ENCODE measurements at places on chromosomes 6 and 20.

- no peak for DNase-seq
Measured at GRCh38 chr20:5910186-5910585, 40.1 kb downstream of the TRMT6 start.

DNA sequence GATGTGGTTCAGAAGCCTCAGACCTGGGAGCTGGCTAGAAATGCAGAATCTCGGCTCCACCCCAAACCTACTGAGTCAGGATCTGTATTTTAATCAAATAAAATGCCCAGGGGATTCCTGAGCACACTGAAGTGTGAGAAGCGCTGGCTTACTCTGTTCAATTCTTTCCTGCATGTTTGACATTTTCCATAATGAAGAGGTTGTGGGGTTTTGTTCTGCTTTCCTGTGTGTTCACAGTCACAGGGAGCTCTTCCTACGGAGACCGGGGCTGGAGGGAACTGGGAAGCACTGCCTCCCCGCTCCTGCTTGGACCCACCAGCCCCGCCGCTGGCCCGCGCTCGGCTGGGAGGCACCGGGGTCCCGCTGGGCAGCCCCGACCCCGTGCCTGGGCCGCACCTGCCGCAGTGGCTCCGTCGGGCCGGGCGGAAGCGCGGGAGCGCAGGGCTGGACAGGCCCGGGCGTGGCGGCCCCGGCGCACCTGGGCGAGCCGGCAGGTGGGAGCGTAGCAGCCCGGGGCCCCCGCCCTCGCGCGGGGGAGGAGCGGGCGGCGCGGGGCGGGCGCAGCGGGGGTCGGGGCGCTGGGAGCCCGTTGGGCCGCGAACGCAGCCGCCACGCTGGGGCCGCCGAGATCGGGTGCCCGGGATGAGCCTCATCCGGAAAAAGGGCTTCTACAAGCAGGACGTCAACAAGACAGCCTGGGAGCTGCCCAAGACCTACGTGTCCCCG, at the start of gene MAPK13:
Gene MAPK13, plus strand, starts transcription at position 573 of the 726 bp plus-strand sequence. Its CDS starts 70 bp downstream, at position 643.
- no peak for DNase-seq

GRCh38 chr6:105982761-105983540, 103.2 kb upstream of the PRDM1 start:
- peak; percentile 53 for DNase-seq

DNA sequence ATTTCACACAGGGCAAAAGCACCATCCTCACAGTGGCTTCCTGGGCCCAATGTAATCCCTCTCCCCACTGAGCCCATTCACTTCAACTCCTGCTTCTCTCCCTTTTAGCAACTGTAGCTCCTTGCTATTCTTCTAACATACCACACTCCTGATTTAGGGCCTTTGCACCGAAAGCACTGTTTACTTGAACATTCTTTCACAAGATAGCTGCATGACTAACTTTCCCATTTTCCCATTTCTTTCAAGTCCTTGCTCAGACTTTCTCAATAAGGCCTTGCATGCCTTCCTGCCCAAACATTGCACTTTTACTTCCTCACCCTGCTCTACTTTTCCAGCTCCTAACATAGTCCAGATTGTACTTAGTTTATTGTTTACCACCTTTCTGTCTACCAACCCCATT, 73.0 kb downstream of the SHPRH start:
- no peak for DNase-seq

- DNase-seq = no peak
Measured at GRCh38 chr6:125863023-125863422, 72.3 kb downstream of the NCOA7 start.

- no peak for DNase-seq
Measured at GRCh38 chr6:65569505-65569904, 137.5 kb downstream of the EYS start.

- no peak for DNase-seq
Measured at GRCh38 chr20:10115021-10115420, 80.2 kb downstream of the ANKEF1 start.

- peak; percentile 44 for DNase-seq
Measured at GRCh38 chr20:49245921-49246740, 26.9 kb downstream of the DDX27 start.

DNA sequence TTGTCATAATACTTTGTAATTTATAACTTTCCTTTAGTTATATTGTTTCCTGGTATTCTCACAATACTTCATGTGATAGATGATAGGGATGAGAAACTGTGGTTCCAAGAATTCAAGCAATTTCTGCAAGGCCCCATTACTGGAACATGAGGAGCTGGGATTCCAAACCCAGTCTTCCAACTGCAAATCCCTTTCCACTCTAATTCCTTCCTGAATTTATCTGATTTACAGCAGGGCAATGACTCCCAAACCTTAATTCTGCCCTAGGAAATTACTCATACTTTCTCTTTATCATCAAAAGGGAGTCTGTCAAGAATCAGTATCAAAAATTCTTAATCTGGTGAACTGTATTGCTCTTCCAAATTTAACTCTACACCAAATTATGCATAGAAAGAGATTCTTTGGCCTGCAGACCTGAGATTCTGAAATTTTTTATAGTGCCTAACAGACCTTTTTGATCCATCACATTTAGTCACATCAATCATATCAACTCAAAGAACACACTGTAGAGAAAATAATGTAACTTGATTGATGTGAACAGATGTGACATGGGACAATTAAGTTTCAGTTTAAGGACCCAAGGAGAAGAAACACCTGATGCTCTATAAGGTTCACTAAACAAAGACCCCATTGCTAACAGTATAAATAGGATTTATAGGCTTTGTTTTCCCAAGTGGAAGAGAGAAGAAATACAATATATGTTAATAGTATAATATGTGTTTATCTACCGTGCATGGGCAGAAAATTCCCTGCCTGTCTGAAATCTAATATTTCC, 41.5 kb upstream of the GJA1 start:
- DNase-seq = peak; percentile 48

DNA sequence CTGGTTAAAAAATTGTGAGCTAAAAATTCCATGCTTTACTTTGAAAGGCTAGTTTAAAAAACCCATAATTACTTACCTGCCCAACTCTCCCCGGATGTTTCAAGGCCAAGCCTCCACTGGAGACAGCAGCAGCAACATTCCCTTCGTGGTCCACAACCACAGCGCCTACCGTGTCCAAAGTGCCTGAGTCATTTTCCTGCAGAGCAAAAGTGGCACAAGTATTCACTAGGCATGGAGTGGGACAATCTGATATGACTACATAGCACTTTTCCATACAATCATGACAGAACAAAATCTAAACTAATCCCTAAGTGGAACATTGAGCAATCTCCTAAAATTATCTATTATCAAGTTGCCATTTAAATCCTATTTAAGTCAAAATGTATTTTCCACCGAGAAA, 104.8 kb downstream of the TASP1 start:
- DNase-seq = no peak

- DNase-seq = no peak
Measured at GRCh38 chr6:125528621-125529041, 220.8 kb upstream of the HEY2 start.
